ENCODE measurements at places on chromosomes 16 and 17.

- DNase-seq = no peak
Measured at GRCh38 chr17:3739422-3740124, 15.9 kb downstream of the HASPIN start.

GRCh38 chr17:14780097-14780651 lies 479.3 kb downstream of the HS3ST3B1 start:
- DNase-seq = no peak

- DNase-seq = no peak
Measured at GRCh38 chr17:14762736-14763479, 462.0 kb downstream of the HS3ST3B1 start.

- DNase-seq = no peak
Measured at GRCh38 chr16:79121906-79122305, 478.6 kb downstream of the MAF start.

DNA sequence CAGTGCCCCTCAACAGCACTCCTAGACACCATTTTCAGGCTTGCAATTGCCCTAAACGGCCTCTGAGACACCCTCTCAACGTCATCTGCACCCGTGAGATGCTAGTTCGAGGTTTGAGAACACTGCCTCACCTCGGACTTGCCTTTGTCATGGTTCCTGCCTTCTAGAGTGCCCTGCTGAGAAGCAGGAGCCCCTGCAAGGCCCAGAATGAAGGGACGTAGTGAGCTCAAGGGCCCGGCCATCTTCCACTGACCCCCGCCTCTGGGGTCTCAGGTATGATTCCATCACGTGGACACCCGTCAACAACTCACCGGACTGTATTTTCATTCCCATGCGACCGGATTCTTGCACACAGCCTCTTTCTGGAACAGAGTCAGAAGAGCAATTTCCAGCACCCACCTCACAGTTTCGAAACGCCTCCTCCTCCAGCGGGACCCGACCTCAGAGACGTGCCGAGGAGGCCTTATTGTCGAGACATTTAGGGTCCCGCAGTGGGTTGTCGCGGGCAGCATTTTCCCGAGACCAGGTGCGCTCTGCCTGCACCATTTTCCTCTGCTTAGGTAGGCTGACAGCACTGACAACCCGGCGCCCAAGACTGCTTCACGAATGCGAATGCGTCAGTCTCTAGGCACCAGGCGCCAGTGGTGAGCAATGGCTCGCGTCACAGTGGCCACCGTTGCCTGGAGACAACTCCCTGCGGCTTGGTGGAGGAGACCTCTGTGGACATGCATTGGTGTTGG lies 999.9 kb downstream of the KCNJ18 start:
- no peak for DNase-seq

GRCh38 chr17:42682722-42683403 lies 532 bp downstream of the CNTNAP1 start:
- DNase-seq = peak; percentile 48

DNA sequence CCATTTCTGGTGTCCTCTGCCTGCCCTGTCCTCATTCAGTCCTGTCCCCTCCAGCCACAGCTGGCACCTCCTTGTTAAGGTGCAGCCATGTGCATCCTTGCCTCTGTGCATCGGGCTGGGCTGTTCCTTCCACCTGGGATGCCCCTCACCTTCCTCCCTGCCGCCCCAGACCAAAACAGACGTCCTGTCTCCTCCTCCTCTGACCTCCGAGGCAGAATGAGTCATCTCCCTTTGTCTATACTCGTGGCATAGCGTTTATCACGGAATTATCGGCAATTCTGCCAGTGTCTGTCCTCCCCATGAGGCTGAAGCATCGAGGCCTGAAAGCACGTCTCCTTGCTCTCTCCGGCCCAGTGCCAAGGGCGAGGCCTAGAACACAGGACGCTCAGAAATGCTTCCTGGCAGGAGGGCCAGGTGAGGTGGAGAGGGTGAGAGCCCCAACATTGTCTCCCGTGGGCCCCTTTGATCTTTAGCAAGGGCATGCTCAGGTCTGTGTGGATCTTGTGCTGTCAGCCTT lies 4.6 kb downstream of the RAI1 start:
- peak; percentile 74 for DNase-seq

DNA sequence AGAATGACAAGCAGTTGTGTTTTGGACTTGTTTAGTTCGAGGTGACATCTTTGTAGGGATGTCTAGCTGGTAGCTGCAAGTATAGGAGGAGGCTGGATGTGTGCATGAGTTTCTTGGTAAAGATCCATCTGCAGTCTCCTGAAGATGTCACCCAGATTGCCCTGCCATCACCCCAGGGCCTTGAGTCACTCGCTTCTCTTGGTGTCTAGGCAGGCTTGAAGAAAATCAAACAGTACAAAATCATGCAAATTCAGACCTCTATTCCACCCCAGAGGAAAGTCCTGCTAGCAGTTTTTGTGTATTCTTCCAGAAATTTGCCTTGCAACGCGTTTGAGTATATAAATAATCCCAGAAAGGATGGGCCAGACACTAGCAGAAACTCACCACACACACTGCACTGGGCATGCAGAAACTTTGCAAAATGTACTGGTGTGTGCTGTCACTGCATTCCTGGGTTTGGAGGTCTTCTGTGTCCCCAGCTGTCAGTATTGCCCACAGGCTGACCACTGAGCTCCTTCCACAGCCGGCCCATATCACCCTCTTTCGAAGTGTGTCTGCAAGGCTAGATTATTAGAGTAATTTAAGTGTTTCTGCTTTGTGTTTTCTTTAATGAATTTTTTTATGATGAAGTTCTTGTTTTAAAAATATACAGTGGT lies 51.5 kb downstream of the TENT4B start:
- no peak for DNase-seq

Data from fibroblast of skin of abdomen (primary cell).